Right ventricle myocardium inferior (tissue), 1 donor: ENCODE measurements at places on chromosomes 4 and X.

GRCh38 chr4:46393606-46394005 lies 3.7 kb upstream of the GABRA2 start:
- no peak for DNase-seq

DNA sequence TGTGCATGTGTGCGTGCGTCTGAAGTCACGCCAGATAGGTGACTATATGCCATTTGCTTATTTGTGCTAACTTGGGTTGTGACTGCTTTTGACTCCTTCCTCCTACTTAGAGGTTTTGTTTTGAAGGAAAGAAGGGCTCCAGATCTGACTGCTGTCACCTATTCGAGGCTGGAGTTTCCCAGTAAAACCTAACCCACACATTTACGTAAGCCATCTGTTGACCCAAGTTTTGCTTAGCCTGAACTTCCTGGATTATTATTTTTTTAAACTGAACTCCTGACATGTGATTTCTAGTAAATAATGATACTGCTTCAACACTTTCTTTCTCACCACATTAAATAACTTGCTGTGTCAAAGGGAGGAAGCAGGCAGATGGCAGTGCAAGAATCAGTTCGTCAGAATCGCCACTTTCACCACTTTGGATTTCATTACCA lies 41.5 kb downstream of the DTHD1 start:
- no peak for DNase-seq

DNA sequence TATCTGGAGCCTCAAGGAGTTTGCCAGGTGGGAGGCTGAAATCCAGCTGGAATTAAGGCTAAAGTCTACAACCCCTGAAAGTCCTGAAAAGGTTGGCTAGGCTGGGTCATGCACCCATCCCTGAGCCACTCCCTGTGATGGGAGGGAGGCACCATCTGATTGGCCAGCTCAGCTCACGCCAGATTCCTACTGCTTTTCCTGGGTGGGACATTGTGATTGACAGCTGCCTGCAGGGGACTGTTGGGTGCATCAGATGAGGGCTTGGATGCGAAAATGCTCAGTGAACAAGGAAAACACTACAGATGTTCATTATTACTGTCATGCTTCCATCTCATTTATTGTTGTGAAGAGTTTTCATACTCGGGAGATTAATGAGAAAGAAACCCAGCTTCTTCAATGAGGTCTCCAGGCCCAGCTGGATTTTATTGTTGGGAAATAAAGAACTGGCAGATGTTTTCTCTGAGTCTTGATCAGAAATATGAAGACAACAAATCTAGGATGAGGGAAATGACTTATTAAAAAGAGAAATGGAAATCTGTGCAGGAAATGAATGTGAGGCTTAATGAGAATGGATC lies 185.9 kb downstream of the STK32B start:
- no peak for DNase-seq

- no peak for DNase-seq
These were observed 9.7 kb upstream of the SYP start for GRCh38 chrX:49209434-49210251.

DNA sequence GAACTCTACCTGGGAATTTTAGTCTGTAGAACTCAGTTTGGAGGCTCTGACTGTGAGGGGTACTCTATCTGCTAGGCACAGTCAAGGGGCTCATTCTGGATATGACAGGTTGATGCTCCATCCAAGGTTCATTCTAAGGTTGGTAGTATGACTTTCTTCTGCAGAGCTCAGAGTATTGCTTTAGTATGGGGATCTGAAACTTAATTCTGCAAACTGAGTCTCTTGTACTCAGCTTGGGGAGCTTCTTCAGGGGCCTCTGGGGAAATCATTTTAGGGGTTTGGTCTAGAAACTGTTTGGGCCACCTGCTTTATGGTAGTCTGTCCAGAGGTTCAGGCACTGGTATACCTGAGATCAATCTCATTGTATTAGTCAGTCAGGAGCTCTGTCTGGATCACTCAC lies 9.7 kb upstream of the TSR2 start:
- DNase-seq = no peak

DNA sequence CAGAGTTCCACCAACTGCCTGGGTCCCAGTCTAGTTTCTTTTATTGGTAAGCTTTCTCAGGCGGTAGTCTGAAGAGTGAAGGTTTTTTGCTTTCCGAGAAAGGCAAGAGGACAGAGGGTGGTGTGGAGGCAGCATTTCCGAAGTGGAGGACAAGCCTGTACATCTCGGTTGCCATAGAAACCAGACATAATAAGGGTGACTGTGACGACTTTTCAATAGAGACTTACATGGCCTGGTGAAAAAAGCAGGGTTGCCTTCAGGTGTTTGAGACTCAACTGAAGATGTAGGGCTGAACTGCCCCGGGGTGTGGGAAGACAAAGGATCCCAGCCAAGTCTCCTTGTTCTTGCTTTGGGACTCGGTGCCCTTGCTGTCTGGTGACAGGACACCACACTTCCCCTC lies 53.6 kb upstream of the RAB40AL start:
- DNase-seq = no peak

DNA sequence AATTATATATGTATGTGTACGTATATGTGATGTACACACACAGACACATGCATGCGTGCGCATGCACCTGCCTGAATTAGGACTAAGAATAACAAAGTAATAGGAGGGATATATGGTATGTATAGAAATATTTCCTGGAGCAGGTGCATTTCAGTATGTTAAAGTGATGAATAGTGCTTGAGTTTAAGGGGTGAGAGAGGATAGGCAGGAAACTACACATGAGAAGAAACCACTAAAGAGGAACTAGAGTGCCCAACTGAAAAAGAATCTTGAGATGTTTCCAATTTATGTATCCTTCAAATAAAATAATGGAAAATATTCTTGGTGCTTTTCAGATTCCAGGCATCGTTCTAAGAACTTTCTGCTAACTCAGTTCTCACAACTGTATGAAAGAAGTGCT lies 52.6 kb upstream of the UNC5C start:
- no peak for DNase-seq

GRCh38 chr4:86935853-86936733 lies 1.3 kb downstream of the AFF1 start:
- DNase-seq = peak; percentile 78

GRCh38 chr4:11149612-11150259 lies 279.0 kb downstream of the HS3ST1 start:
- DNase-seq = no peak

DNA sequence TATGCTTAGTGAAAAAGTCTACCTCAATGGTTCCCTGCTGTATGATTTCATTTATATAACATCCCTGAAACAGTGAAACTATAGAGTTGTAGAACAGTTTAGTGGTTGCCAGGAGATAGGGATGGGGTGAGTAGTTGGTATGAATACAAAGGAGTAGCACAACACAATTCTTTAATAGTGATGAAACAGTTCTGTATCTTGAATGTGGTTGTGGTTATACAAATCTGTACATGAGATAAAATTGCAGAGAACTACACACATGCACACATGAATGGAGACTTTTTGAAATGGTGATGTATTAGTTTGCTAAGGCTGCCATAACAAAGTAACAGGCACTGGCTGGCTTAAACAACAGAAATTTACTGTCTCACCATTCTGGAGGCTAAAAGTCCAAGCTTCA lies 677.1 kb downstream of the ADGRL3 start:
- no peak for DNase-seq

DNA sequence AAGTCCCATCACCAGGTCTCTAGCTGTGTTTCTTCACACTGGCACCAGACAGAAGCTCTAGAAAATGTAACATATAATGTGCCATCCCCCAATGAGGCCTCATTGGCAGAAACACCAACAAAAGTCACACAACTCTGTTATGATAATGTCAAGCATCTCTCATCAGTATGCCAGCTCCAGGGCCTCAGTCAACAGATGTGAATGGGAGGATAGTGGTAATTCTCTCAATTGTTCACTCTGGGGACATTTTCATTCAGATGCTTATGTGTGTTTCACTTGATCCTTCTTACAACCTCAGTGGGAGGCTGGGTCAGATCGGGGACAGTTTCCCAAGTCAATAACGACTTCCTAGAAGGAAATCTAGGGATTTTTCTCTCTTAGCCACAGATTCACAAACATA lies 57.5 kb upstream of the SCOC start:
- no peak for DNase-seq

DNA sequence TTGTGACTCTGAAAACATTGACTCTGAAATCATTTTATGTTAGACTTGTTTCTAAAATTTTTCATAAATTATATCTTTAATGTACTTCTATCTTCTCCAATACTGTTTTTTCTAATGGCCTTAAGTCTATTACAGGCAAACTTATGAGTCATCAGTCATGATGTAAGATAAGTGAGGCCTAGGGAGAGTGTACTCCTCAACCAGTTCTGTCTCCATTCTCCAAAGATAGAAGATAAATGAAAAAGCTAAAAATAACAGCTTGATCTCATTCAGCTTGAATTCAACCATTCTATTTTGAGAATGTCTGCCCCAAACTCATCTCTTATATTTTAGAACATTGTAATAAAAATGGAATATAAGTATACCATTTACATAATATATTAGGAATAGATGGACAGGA lies 34.5 kb downstream of the STBD1 start:
- DNase-seq = no peak

GRCh38 chrX:154409222-154409871 lies at the start of gene DNASE1L1:
DNASE1L1 (minus strand) TSS chrX:154409254; CDS start chrX:154405568, 3,686 bp downstream.
- DNase-seq = peak; percentile 93

DNA sequence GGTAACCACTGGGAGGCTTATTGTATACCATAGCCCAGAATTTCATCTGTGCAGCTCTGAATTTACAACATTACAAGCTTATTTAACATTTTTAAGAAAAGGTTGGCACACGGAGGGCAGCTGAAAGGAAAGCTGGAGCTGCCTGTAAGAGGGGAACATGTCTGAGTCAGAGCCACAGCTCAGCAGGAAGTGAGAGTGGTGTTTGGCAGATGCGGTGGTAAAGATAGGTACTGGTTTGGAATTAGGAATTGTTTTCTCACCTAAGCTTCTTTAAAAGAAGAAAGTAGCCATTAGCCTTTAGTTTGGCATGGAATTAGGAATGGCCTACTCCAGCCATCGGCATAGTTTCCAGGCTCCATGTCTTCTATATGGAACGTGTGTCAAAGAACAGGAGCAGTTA lies 172.5 kb upstream of the ANXA3 start:
- no peak for DNase-seq

- DNase-seq = no peak
These were observed 466.7 kb downstream of the GASK1B start for GRCh38 chr4:157706155-157706554.

DNA sequence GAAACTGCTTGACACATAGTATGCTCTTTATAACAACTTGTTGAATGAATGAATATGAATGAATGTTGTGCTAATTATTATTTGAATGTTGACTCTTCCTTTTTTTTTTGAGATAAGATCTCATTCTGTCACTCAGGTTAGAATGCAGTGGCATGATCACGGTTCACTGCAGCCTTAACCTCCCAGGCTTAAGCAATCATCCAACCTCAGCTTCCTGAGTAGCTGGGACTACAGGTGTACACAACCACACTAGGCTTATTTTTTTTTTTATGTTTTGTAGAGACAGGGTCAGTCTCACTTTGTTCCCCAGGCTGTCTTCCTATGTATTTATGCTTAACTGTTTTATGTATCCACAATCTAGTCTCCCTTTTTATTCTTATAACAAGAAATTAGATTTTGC lies 114.7 kb upstream of the WDFY3 start:
- DNase-seq = no peak

DNA sequence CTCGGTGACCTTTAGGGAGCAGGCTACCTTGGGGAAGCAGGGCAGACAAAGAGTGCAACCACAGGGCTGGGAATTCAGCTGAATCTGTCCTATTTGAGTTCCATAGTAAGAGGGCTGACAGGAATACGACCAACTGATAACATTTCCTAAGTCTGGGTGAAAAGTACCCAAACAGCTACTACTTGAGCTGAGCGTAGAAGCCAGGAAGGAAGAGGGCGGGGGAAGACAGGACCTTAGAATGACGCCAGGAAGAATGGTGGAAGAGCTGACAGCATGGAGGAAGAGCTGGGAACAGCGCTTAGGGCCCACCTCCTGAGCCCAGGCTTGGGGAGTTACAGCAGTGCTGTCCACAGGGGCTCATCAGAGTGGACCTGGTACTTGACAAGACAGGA lies 14.4 kb downstream of the MECP2 start:
- no peak for DNase-seq

- no peak for DNase-seq
These were observed 12.1 kb downstream of the ASB5 start for GRCh38 chr4:176256921-176257320.

- DNase-seq = no peak
These were observed 87.7 kb upstream of the EFHC2 start for GRCh38 chrX:44431194-44431593.

GRCh38 chr4:44563496-44563895 lies 87.9 kb downstream of the YIPF7 start:
- DNase-seq = no peak

DNA sequence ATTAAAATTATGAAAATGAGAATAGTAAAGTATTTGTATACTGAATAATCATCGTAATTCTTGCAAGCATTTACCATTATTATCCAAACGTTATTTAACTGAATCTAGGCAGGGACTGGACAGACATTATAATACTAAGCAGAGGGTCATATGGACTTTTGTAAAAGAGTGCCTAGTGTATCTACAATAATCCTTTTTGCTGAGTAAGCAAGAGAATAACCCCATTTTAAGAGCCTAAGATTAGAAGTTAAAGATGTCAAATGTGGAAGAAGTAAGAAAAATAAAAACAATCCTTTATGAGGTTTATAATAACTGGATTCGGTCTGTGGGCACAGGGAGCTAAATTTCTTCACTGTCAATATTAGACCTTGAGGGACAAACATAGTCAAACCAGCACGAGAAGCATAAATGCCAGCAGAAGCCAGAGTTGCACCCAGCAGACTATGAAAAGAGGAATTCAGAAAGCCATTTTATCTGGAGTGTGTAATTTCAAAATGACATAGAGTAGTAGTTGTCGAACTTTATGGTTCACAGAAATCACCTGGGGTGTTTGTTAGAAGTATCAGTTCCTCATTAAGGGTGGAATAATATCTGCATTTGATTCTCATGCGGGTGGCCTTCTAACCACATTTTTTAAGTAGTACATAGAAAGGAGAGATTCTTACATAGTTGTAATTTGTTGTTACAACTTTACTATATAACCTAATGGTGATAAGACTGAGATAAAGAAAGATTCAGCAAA lies 39.7 kb upstream of the DCLK2 start:
- no peak for DNase-seq

- DNase-seq = no peak
These were observed 158.3 kb upstream of the TAPT1 start for GRCh38 chr4:16384576-16384975.

GRCh38 chr4:186657764-186658163 lies 65.9 kb downstream of the FAT1 start:
- DNase-seq = no peak

- no peak for DNase-seq
These were observed 1.3 kb upstream of the PDHA1 start for GRCh38 chrX:19342331-19342906.

DNA sequence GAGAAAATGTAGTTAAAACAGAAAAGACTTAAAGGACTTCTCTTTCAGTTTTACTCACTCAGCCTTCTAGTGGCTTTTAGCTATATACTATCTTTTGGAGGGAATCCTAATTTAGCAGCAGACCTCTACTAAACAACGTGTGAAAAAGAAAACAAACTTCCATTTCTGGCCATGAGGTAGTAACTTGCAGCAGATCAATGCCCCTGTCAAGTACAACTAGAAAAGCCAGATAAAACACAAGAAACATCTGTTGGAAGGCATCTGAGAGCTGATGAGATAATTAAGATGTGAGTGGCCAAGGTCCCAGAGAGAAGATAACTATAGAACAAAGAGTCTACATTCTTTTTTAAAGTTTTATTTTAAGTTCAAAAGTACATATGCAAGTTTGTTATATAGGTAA lies 101.7 kb downstream of the CORIN start:
- no peak for DNase-seq
